Activated CD4-positive, alpha-beta T cell treated with anti-CD3 and anti-CD28 coated beads, Interleukin-2, amount 50 U/mL, for 4 hours (primary cell): ENCODE measurements at places on chromosomes 4 and X.

DNA sequence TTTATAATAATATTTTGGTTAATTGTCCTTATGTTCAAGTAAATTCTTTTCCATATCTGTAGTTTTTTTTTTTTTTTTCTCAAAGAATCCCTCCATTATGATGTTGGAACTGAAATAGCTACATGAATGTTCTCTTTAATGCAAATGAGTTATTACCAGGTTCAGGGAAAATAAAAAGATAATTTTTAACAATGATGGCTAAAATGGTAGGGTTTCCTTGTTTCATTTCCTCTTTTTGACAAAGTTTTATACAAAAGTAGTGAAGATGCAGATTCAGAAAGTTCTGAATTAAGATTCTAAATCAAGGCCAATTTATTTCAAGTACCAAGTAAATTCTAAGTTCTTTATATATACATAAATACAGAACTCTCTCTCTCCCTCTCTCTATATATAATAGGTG lies 779.0 kb upstream of the INTU start:
- DNase-seq: no peak

GRCh38 chr4:40283968-40284367 lies 51.2 kb upstream of the CHRNA9 start:
- peak; percentile 88 for DNase-seq

DNA sequence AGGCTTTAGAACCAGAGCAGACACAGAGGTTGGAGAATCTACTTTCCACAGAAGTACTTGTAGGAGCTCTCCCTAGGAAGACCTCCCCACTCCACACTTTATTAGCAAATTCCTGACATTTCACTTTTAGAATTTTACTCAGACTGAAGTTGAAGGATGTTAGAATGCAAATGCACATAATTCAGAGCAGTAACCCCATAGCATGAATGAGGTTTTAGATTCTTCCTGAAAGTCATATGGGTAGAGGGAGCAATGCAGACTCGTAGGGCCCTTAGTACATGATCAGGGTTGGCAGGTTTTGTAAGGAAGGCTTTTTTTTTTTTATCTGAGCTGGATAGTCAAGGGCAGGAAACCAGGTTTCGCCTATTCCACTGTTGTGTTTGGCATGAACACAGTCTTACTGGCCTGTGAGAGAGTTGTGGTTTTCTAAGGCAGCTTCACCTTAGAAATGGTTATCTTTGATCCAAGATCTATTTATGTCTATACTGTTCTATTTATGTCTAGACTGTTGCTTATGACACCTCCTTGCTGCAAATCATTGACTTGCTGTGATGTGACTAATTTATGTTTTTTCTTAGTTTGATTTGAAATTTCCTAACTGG lies 48.9 kb downstream of the SPATA18 start:
- no peak for DNase-seq

DNA sequence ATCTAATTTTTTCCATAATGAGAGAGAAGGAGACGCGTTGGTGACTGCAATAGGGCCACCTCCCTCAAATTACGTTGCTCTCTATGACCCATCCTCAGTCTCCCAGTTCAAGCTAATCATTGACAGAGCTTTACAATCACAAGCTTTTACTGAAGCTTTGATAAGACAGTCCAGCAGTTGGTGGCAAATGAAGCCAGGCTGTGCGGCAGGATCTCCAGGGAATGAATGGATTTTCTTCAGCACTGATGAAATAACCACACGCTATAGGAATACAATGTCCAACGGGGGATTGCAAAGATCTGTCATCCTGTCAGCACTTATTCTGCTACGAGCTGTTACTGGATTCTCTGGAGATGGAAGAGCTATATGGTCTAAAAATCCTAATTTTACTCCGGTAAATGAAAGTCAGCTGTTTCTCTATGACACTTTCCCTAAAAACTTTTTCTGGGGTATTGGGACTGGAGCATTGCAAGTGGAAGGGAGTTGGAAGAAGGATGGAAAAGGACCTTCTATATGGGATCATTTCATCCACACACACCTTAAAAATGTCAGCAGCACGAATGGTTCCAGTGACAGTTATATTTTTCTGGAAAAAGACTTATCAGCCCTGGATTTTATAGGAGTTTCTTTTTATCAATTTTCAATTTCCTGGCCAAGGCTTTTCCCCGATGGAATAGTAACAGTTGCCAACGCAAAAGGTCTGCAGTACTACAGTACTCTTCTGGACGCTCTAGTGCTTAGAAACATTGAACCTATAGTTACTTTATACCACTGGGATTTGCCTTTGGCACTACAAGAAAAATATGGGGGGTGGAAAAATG lies at the start of gene KLB:
TSS of gene KLB (plus strand) at position 168 of the 821 bp plus-strand sequence. CDS start at position 188, 20 bp downstream.
- DNase-seq: no peak

GRCh38 chrX:45352611-45353010 lies 151.9 kb upstream of the DIPK2B start:
- no peak for DNase-seq

GRCh38 chr4:41060352-41061334 lies 153.7 kb downstream of the APBB2 start:
- DNase-seq: no peak

GRCh38 chr4:68272860-68273259 lies 27.4 kb upstream of the TMPRSS11B start:
- DNase-seq: no peak
